ENCODE measurements at places on chromosomes 3 and 15.

DNA sequence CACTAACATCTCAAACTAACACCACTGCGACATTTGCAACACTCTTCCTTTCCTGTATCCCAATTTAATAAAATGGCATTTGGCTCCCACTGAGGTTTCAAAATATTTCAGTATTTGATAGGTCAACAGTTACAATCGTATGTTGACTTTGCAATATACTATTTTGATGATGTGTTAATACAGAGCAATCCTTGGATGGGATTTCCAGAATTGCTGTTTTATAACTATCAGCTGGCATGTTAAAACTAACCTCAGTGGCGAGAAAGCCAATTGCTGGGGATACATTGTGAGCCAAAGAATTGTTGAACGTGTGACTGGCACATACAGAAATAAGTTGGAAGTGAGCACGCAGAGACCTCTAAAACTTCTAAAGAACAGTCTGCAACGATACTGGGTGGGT, 226.1 kb upstream of the LYSMD4 start:
- no peak for DNase-seq

DNA sequence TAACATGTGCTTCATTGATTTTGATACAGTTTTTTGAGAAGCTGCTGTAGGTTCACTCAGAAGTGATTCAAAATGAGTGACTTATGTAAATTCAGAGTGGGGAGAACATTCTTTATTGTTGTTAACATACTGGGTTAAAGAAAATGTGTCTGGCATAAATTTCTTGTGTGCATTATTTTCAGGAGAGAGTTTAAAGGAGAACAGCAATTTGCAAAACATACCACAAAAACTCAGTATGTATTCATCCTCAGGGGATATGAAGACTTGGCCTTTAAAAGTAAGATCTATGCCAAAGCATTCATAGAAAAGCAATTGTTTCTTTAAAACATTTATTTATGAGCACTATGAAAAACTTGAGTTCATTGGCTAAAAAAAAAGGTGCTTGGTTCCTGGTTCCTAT, 1089.8 kb downstream of the ROBO2 start:
- DNase-seq: no peak

DNA sequence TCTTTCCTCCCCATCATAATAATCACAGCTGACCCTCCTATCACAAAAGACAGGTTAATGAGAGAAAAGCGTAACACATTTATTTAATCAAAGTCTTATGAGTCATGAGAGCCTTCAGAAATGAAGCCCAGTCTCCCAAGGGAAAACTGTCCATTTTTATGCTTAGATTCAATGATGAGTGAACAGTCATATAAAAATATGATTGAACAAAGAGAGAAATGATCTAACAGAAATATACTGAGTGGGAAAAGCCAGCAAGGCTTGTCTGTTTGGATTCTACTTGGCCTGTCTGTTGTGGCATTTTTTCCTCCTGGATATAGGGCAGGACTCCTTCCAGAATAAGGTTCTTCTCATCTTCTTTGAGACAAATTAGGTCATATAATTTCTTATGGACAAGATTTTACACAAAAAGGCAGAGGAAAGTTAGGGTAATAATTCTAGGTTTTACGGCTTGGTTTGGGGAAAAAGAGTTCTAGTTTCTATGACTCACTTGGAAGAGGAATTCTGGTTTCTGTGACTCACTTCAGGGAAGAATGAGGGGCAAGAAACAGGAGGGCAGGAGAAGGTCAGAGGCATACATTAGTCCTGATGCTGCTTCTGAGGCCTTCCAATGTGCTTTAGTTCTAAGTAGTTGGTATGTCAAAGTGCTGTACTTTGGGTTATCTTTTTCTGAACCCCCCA, 534.2 kb downstream of the ZIC1 start:
- no peak for DNase-seq

- DNase-seq: no peak
These were observed 118.2 kb downstream of the KLF13 start for GRCh38 chr15:31444844-31445243.

DNA sequence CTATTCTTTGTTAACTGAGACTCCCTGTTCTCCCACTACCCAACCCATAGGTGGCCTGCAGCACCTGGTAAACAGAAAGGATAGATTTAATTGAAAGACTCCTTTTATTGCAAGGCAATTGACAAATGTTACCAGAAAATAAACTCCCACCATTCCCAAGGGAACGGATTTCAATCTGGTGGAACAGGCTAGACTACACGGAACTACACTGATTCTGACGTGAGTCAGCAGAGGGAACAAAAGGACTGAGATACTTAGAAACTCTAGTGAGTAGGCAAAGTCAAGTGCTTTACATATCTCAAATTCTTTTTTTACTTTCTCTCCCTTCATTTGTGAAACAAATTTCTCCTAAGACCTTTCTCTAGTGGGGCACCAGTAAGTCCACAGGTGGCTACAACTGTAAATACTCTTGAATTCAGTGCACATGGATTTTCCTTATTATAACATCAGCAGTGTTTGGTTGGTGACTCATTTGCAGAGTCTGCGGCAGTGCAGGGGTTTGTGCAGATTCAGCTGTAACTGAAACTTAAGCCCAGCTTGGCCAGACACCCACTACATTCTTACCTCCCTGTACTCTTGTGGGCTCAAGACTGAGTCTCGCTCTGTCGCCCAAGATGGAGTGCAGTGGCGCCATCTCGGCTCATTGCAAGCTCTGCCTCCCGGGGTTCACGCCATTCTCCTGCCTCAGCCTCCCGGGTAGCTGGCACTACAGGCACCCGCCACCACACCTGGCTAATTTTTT, 34.3 kb upstream of the PLSCR2 start:
- DNase-seq: peak; percentile 6

DNA sequence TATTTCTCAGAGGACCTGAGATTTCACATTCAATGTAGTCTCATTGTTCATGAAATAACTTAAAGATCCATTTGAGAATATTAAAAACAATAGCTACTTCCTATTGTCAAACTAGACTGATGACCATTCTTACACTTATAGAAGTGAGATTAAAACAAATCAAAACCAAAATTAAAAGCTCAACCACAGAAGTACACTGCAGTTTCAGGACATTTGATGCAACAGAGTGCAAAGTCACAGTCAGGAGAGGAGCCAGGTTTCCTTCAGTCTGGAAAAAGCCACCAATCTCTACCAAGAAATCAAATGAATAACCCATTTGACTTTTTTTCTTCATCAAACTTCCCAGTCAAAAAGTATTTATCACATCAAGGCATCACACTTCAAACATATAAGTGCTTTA, 5.5 kb downstream of the CCPG1 start:
- no peak for DNase-seq

GRCh38 chr3:184568924-184569829, 7.6 kb downstream of the EPHB3 start:
- DNase-seq: no peak
